Body of pancreas (tissue), 4 donors: ENCODE measurements at places on chromosomes 11 and 22. TPM values are rescaled to one million over a fixed set of nuclear protein-coding genes. Genes with fewer than 3 reads are reported as not detected.

DNA sequence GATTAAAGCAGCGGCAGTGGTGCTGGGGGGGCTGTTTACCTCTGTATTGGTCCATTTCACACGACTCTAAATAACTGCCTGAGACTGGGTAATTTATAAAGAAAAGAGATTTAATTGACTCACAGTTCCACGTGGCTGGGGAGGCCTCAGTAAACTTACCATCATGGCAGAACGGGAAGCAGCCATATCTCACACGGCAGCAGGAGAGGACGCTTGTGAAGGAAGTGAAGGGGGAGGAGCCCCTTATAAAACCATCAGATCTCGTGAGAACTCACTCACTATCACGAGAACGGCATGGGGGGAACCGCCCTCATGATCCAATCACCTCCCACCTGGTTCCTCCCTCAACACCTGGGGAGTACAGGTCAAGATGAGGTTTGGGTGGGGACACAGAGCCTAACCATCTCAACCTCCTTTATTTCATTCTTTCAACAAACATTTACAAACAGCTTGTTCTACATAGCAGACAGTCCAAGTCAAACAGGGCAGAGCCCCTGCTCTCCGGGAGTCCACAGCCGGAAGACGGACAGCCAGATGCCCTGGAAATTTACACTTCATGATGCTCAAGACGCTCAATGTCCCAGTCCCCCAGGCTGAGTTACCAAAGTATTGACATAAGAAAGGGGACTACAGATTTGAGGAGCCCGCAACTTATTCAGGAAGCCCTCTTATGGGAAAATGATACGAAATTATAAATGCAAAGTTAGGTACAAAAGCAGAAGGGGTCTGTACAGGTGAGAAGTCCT is 26.3 kb upstream of the HMGXB4 start:
- DNase-seq = no peak
- no peak overlapping the region for H3K27ac ChIP-seq
- no peak overlapping the region for H3K4me3 ChIP-seq
- H3K27me3 ChIP-seq = no peaks in the 10 kb centered on the region
- no peaks in the 10 kb centered on the region for H3K36me3 ChIP-seq

Gene CNGA4
- total RNA-seq = not detected

Gene TUBA8
- total RNA-seq = 8.6 TPM

DNA sequence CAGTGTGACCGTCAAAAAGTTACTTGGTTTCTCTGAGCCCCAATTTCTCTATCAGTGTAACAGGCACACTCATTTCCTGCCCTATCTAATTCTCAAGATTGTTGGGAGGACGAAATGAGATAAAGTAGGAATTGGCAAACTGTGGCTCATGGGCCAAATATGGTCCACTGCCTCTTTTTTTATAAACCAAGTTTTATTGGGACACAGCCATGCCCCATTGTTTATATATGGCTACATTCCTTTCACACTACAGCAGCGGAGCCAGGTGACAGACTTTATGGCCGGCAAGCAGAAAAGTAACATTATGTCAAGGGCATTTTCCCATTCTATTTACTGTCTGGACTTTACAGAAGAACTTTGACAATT is 116.7 kb upstream of the TIMP3 start:
- no peak for DNase-seq
- H3K27me3 ChIP-seq = no peaks in the 10 kb centered on the region
- H3K4me1 ChIP-seq = no peaks in the 10 kb centered on the region
- H3K4me3 ChIP-seq = no peak overlapping the region
- H3K36me3 ChIP-seq = no peaks in the 10 kb centered on the region

GRCh38 chr22:38963872-38964271 is 6.5 kb downstream of the APOBEC3A start:
- H3K4me3 ChIP-seq = no peak overlapping the region
- no peak overlapping the region for H3K27ac ChIP-seq
- no peaks in the 10 kb centered on the region for H3K36me3 ChIP-seq
- DNase-seq = peak; percentile 50

DNA sequence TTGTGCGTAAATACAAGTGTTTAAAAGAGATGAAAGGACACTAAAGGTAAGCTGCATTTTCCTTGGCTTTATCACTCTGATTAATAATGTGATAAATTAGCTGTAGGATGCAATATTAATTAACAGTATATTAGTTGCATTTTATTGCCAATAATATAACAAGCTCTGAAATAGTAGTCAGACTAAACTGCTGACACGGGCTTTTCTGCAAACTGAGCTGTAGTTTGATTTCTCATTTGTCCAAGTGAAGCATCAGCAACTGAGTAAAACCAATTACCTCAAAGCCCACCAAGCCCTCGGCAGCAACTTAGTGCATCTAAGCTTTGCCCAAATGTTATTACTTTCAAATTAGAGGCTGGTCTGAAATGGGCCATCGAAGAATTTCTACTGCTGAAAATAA is 33.5 kb downstream of the ARL14EP start:
- no peak overlapping the region for H3K4me3 ChIP-seq
- H3K27ac ChIP-seq = no peak overlapping the region
- no peaks in the 10 kb centered on the region for H3K4me1 ChIP-seq
- no peaks in the 10 kb centered on the region for H3K27me3 ChIP-seq

- no peaks in the 10 kb centered on the region for H3K27me3 ChIP-seq
- H3K36me3 ChIP-seq = no peaks in the 10 kb centered on the region
- no peak for DNase-seq
- H3K27ac ChIP-seq = no peak overlapping the region
Observed at GRCh38 chr11:73145986-73146575, 4.0 kb upstream of the FCHSD2 start.

Gene CCDC73
- total RNA-seq = not detected

Gene RGL4
- total RNA-seq = not detected

GRCh38 chr22:18096823-18097222 is 13.8 kb upstream of the TUBA8 start:
- no peaks in the 10 kb centered on the region for H3K27me3 ChIP-seq
- H3K4me1 ChIP-seq = peaks cover 13% of the 10 kb centered on the region
- DNase-seq = no peak
- H3K27ac ChIP-seq = no peak overlapping the region
- H3K4me3 ChIP-seq = no peak overlapping the region

- H3K4me1 ChIP-seq = peaks cover 18% of the 10 kb centered on the region
- H3K4me3 ChIP-seq = no peak overlapping the region
- H3K36me3 ChIP-seq = no peaks in the 10 kb centered on the region
- no peak for DNase-seq
Observed at GRCh38 chr11:129191649-129192048, 476 bp downstream of the ARHGAP32 start.

- no peaks in the 10 kb centered on the region for H3K27me3 ChIP-seq
- H3K27ac ChIP-seq = no peak overlapping the region
- no peak overlapping the region for H3K4me3 ChIP-seq
- H3K4me1 ChIP-seq = peaks cover 7% of the 10 kb centered on the region
Observed at GRCh38 chr22:35575116-35575748, 34.6 kb downstream of the RASD2 start.

DNA sequence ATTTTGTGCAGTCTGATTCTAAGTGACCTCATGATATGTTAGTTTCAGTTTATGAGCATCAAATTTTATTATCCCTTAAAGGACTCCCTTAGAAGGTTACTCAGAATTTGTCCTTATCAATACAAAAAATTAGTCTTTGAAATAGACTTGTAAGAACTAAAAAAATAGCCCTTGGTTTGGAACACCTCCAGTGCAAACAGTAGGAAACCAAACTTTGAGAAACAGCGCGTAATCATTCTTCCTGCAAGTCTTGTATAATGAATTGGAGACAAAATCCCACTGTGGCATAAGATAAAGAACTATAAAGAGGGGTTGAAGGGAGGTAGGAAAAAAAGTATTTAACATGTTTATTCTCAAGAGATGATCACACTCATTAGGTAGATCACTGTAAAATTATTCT is 10.8 kb upstream of the MSANTD4 start:
- H3K27me3 ChIP-seq = no peaks in the 10 kb centered on the region
- no peak overlapping the region for H3K4me3 ChIP-seq
- H3K4me1 ChIP-seq = peaks cover 23% of the 10 kb centered on the region
- no peaks in the 10 kb centered on the region for H3K36me3 ChIP-seq
- no peak overlapping the region for H3K27ac ChIP-seq

DNA sequence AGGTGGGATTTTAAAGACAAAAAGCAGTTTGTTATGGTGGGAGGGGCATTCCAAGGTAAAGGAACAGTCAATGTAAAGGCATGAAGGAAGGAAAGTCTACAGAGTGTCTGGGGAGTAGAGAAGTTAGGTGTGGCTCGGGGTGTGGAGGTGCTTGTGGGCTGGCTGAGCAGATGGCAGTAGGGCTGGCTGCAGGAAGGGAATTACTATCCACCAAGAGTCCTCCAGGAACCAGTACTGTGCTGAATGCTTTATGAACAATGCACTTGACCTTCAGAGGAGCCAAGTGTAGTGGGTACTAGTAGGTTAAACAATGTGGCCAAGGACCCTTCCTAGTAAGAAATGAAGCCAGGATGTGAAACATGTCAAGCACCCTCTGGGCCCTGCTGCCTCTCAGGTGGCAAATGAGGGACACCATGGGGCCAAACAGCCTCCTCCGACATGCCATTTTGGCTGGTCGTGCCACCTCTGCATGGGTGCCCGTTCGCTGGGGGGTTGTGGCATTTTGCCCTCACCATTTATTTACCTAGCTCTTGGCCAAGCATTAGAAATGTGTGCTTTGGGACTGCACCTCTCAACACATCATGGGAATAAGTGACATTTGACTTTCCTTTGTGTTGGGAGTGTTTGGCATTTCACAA is 123.6 kb upstream of the TENM4 start:
- H3K27ac ChIP-seq = no peak overlapping the region
- no peak overlapping the region for H3K4me3 ChIP-seq
- H3K36me3 ChIP-seq = no peaks in the 10 kb centered on the region
- no peaks in the 10 kb centered on the region for H3K27me3 ChIP-seq
- no peak for DNase-seq

- no peaks in the 10 kb centered on the region for H3K36me3 ChIP-seq
- no peak overlapping the region for H3K27ac ChIP-seq
- H3K27me3 ChIP-seq = no peaks in the 10 kb centered on the region
- DNase-seq = no peak
- no peak overlapping the region for H3K4me3 ChIP-seq
- H3K4me1 ChIP-seq = no peaks in the 10 kb centered on the region
Observed at GRCh38 chr22:26326803-26327202, 102.3 kb upstream of the ASPHD2 start.

Gene OR8A1
- total RNA-seq = not detected

GRCh38 chr11:35911616-35912165 is 32.2 kb upstream of the LDLRAD3 start:
- peaks cover 18% of the 10 kb centered on the region for H3K4me1 ChIP-seq
- no peaks in the 10 kb centered on the region for H3K27me3 ChIP-seq
- H3K4me3 ChIP-seq = no peak overlapping the region
- DNase-seq = no peak
- no peak overlapping the region for H3K27ac ChIP-seq

DNA sequence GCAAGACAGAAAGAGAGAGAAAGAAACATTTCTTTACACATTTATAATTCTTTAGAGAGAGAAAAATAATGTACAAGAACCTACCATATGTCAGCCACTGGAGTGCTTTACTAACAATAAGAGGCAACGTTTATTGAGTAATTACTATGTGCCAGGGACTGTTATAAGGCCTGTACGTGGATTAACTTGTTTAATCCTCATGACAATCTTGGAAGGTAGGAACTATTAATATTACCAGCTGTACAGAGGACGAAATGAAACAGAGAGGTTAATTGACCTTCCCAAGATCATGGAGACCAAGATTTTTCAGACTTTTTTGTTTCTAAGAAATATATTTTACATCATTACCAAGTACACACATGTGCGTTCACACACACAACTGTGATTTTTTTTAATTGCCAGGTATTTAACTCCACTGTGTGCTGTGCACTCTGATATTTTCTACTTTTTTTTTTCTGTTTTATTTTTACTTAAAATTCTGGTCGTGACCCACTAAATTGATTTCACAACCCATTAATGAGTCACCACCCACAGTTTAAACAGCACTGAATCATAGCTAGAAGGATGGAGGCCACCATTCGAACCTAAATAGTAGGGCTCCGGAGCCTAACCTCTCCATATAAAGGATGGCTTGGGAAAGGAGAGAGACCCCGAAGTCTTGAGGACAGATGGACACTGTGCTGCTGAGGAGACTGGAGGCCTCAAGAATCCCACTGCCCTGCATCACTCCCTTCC is 21.4 kb downstream of the CREB3L1 start:
- peaks cover 5% of the 10 kb centered on the region for H3K36me3 ChIP-seq
- DNase-seq = no peak
- no peaks in the 10 kb centered on the region for H3K27me3 ChIP-seq
- no peak overlapping the region for H3K27ac ChIP-seq
- H3K4me3 ChIP-seq = no peak overlapping the region

- DNase-seq = no peak
- H3K36me3 ChIP-seq = peaks cover 3% of the 10 kb centered on the region
- no peak overlapping the region for H3K27ac ChIP-seq
- no peaks in the 10 kb centered on the region for H3K27me3 ChIP-seq
- no peak overlapping the region for H3K4me3 ChIP-seq
- no peaks in the 10 kb centered on the region for H3K4me1 ChIP-seq
Observed at GRCh38 chr11:1447845-1448825, 38.4 kb downstream of the MOB2 start.

DNA sequence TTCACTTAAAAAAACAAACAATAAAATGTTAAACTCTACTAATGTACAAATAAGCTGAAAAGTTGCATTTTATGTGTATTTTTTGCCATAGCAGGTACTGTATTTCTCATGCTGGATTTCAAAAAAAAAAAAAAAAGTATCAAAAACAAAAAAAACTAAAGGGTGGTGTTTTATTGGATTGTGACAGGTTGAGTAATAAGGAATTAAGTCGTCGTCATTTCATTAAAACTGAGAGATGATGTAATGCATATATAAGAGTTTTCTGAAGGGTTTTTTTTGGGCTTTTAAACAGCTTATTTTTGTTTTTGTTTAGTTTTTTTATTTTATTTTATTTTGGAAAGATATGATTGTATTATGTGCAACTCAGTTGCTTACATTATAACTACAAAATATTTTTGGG is 10.9 kb upstream of the ADSL start:
- no peak overlapping the region for H3K4me3 ChIP-seq
- no peak overlapping the region for H3K27ac ChIP-seq
- H3K4me1 ChIP-seq = no peaks in the 10 kb centered on the region
- H3K27me3 ChIP-seq = no peaks in the 10 kb centered on the region

DNA sequence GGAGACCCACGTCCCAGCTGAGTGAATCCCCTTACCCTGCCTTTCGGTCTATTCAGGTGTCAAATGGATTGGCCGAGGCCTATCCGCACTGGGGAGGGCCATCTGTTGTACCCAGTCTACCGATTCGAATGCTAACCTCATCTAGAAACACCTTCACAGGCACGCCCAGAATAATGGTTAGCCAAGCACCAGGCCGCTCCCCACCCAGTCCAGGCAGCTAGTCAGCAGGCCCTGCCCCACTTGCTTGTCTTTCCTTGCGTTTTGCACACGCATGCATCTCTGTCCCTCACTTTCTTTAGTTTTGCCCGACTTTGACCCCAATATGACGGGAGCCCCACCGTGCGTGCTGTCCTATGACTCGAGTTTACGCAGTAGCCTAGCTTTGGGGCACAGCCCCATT is 31.7 kb downstream of the PARVB start:
- H3K27me3 ChIP-seq = no peaks in the 10 kb centered on the region
- H3K4me1 ChIP-seq = no peaks in the 10 kb centered on the region
- no peak overlapping the region for H3K27ac ChIP-seq
- no peak for DNase-seq

- H3K27me3 ChIP-seq = no peaks in the 10 kb centered on the region
- no peak overlapping the region for H3K4me3 ChIP-seq
- no peaks in the 10 kb centered on the region for H3K36me3 ChIP-seq
- H3K27ac ChIP-seq = no peak overlapping the region
- peaks cover 18% of the 10 kb centered on the region for H3K4me1 ChIP-seq
Observed at GRCh38 chr11:34316347-34317035, 41.3 kb downstream of the ABTB2 start.

Gene RASSF10
- not detected for total RNA-seq
